ENCODE measurements at places on chromosomes 3 and 15. TPM values are rescaled to one million over a fixed set of nuclear protein-coding genes. Genes with fewer than 3 reads are reported as not detected.

Gene FHIT
- total RNA-seq, result 0.72 TPM

Gene CCDC13
- 0.29 TPM for total RNA-seq

Gene NOX5
- total RNA-seq, result 0.24 TPM

Gene SAXO2
- total RNA-seq, result 3.2 TPM

Gene ACTRT3
- total RNA-seq, result 2.5 TPM

Gene ALDH1L1
- 0.17 TPM for total RNA-seq

Gene ARGFX
- total RNA-seq, result not detected

Gene C15orf39
- 33.8 TPM for total RNA-seq

Gene SOX2
- 0.74 TPM for total RNA-seq

Gene SCN11A
- not detected for total RNA-seq

Gene PAQR5
- total RNA-seq, result 88.0 TPM

Gene CHRD
- total RNA-seq, result 0.48 TPM

Gene MASP1
- not detected for total RNA-seq

Gene LARP6
- total RNA-seq, result 80.0 TPM

Gene NUP210
- total RNA-seq, result 41.9 TPM

Gene PARP9
- total RNA-seq, result 6.2 TPM

Gene CPLX3
- 0.05 TPM for total RNA-seq

Gene RLBP1
- not detected for total RNA-seq

Gene LMAN1L
- not detected for total RNA-seq

Gene CCR9
- total RNA-seq, result not detected

Gene GPR62
- total RNA-seq, result not detected

Gene C2CD4A
- total RNA-seq, result 0.05 TPM

Gene FRMD5
- 3.7 TPM for total RNA-seq

Gene P3H2
- 39.2 TPM for total RNA-seq

Gene ZNF662
- total RNA-seq, result not detected

Gene ZNF80
- total RNA-seq, result not detected

Gene MRPS11
- total RNA-seq, result 121 TPM

Gene IGF2BP2
- 11.4 TPM for total RNA-seq

Gene C3orf49
- total RNA-seq, result not detected

Gene CFAP100
- total RNA-seq, result not detected

Gene FBXL2
- total RNA-seq, result 8.0 TPM

Gene CD200R1
- total RNA-seq, result 0.14 TPM

Gene RTP1
- total RNA-seq, result not detected

Gene PROS1
- total RNA-seq, result 8.0 TPM

Gene LDHAL6B
- total RNA-seq, result not detected

Gene KLHL40
- total RNA-seq, result not detected

Gene WNT5A
- 0.82 TPM for total RNA-seq

Gene POPDC2
- 0.25 TPM for total RNA-seq

Gene RBPMS2
- 6.5 TPM for total RNA-seq

Gene ZDHHC19
- total RNA-seq, result 0.09 TPM

Gene GOLGA8G
- total RNA-seq, result not detected

Gene SPTBN5
- 0.24 TPM for total RNA-seq

Gene MPI
- total RNA-seq, result 28.0 TPM

Gene RBP2
- not detected for total RNA-seq

Gene SYNPR
- not detected for total RNA-seq

Gene THRB
- 1.2 TPM for total RNA-seq
